ENCODE measurements at places on chromosomes 12 and 14.

GRCh38 chr12:130649101-130650045 is 66.7 kb downstream of the RIMBP2 start:
- no peak for DNase-seq

- DNase-seq: no peak
These were observed 135.7 kb downstream of the TTC6 start for GRCh38 chr14:37731094-37731493.

- DNase-seq: no peak
These were observed 22.5 kb upstream of the YAF2 start for GRCh38 chr12:42260518-42260917.

- DNase-seq: no peak
These were observed 68.2 kb downstream of the PAH start for GRCh38 chr12:102848832-102849231.

GRCh38 chr12:102631274-102631673 is 150.9 kb upstream of the IGF1 start:
- DNase-seq: no peak

DNA sequence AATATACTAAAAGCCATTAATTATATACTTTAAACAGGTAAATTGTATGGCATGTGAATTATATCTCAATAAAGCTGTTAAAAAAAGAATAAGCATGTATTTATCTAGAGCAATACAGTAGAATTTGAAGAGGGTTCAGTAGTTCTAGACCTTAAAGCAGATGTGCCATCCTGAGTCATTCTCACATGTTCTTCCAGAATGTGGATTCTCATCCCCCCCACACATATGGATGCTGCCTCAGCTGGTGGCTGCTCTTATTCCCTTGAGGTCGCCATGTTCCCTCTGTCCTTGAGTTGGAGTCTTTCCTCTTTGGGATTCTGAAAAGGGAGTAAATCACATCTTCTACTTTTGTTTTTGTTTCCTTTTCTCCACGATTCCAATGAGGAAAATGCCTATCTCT is 321.3 kb downstream of the AEBP2 start:
- DNase-seq: no peak

DNA sequence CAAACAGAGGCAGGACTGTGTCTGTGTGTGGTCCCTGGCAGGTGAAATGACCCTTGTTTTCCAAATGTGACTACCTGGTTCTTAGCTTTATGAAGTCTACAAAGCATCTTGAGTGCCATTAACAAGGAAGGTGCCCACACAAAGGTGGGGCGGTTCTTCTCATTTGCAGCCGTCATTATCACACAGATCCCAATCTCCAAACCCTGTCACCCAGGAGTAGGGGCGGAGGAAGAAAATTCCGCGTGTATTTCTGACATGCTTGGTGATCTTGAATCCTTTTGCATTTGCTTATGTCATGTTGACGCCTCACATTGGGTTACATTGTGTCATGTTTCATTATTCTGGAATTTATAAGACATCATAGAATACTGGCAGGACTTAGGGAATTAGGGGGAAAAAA is 277.3 kb downstream of the VRK1 start:
- DNase-seq: no peak

GRCh38 chr12:66692170-66692569 is 13.3 kb upstream of the GRIP1 start:
- peak; percentile 9 for DNase-seq

DNA sequence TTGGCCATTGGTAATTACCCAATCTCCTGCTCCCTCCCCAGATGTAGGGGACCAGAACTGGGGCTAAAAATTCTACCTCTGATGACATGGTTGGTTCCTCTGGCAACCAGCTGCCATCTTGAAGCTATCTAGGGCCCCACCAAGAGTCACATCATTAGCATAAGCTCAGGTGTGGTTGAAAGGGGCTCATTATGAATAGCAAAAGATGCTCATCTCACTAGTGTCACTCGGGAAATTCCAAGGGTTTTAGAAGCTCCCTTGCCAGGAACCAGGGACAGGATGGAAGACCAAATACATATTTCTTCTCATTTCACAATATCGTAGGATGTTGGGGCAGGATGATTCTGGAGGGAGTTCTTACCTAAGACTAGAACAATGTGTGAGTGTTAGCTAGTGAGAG is 38.6 kb downstream of the EID3 start:
- no peak for DNase-seq

- no peak for DNase-seq
These were observed 18.8 kb upstream of the GPR68 start for GRCh38 chr14:91263329-91263728.

DNA sequence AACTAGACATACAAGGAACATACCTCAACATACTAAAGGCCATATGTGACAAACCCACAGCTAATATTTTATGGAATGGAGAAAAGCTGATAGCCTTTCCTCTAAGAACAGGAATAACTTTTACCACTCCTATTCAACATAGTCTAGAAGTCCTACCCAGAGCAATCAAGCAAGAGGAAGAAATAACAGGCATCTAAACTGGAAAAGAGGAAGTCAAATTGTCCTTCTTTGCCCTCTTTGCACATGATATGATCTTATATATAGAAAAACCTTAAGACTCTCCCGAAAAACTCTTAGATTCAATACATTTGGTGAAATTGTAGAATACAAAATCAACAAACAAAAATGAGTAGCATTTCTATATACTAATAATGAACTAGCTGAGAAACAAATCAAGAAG is 110.0 kb downstream of the ATP23 start:
- DNase-seq: no peak

DNA sequence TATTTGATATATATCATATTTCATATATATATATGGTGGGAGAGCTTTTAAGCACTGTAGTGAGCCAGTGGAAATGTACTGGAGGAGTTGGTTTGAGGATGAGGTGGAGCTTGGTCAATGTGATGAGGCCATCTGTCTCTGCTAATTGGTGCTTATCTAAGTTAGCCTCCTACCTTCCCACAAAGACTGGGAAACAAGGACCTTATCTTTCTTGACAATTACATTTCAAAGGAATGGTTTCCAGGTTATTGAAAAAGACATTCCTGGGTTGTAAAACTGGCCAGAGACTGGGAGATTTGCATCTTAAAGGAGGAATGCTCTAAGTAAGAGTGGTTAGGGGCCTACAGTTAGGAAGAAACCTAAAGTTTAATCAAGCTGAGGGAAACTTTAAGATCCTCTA is 212.8 kb upstream of the SYT1 start:
- DNase-seq: no peak

GRCh38 chr14:75847584-75847983 is 134.2 kb downstream of the TGFB3 start:
- no peak for DNase-seq

- no peak for DNase-seq
These were observed 1.5 kb upstream of the ULK1 start for GRCh38 chr12:131892711-131893604.

- DNase-seq: no peak
These were observed 179.0 kb downstream of the LRFN5 start for GRCh38 chr14:41785696-41786095.

- DNase-seq: no peak
These were observed 43.1 kb upstream of the CCDC196 start for GRCh38 chr14:66442953-66443571.

- no peak for DNase-seq
These were observed 107.6 kb downstream of the PLEKHG7 start for GRCh38 chr12:92810370-92810769.

DNA sequence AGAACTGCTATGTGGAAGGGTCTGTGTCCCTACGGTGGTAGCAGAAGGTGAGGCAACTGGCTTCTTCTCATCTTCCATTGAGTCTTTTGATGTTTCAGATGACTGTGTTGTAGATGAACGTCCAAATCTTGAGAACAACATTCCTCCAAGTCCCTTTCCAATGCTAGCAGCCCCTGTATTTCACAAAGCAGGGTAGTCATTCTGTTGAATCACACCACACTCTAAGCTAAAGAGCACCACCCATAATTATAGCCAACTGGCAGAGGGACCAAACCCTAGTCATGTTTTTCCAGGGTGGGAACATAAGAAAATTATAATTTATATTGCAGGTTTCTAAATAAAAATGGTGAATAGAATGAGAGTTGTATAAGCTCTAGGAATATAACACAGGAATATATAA is 98.7 kb downstream of the DDHD1 start:
- DNase-seq: no peak

DNA sequence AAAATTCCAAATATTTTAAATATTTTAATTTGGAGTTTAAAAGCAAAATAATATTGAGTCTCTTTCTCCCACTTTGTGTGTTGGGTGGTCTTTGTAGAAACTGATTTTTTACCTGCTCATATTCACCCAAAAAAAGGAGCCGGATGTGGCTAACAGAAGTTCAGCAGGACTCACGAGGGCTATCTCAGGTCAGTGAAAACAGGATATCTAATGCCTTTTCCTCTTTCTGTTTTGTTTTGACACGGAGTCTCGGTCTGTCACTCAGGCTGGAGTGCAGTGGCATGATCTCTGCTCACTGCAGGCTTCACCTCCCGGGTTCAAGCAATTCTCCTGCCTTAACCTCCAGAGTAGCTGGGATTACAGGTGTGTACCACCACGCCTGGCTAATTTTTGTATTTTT is 30.8 kb downstream of the COA8 start:
- DNase-seq: no peak

GRCh38 chr14:101473795-101474562 is 87.3 kb upstream of the DIO3 start:
- no peak for DNase-seq

GRCh38 chr14:47186486-47186885 is 488.9 kb downstream of the MDGA2 start:
- no peak for DNase-seq

- DNase-seq: peak; percentile 39
These were observed 554 bp upstream of the ATF7 start for GRCh38 chr12:53626702-53627169.

DNA sequence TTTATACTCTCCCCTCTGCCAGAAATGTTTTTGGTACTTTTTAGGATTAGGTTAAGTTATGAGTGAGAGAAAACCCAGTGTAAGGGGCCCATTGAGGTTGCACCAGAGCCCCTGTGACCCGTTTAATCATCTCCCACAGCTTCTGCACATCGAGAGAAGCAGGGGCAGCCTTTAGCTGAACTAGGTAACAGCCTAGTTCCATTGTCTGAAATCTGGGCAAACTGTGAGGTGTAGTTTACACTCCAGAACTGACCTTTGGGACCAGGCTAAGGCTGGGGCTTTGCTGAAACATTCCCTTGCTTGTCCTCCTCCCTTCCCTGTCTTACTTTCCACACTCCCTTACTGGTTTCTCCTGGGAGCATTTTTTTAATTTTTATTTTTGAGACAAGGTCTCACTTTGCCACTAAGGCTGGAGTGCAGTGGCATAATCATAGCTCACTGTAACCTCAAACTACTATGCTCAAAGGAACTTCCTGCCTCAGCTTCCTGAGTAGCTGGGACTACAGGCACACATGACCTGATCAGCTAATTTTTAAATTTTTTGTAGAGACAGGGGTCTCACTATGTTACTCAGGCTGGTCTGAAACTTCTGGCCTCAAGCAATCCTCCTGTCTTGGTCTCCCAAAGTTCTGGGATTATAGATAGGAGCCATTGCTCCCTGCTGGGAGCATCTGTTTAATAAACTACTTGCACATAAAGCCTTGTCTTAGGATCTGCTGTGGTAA is 25.9 kb upstream of the DHRS2 start:
- DNase-seq: peak; percentile 5

DNA sequence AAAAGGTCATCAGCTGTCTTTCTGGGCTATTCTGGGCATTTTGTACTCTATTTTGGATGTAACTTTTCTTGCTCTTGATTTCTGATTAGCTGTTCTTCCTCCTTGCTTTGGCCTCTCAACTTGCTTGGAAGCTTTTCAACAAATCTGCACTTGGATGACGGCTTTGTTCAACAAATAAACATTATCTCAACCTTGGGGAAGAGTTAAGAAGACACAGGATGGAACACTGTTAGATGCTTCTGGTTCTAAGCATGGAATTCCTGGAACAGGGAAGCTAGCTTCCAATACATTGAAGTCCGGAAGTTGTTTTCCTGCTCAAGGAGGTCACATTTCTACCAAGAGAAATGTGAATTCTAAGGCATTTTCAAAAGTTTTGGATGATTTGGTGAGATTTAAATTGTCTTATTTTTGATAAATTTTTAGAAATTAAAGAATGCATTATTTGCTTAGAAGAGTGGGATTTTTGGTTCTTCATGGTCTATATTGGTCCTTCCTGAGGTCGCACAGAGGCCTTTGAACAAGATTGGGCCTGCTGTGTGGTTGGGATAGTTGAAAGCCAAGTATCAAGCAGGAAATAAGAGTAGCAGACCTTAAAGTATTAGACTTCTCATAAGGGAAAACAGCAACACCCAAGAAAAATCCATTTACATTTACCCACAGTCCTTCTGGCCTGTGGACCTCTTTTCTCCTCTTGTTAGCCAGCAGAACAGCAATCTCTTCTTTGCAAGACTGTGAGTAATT is 59.2 kb downstream of the PPFIBP1 start:
- no peak for DNase-seq
